ENCODE measurements at places on chromosomes 13 and 19.

DNA sequence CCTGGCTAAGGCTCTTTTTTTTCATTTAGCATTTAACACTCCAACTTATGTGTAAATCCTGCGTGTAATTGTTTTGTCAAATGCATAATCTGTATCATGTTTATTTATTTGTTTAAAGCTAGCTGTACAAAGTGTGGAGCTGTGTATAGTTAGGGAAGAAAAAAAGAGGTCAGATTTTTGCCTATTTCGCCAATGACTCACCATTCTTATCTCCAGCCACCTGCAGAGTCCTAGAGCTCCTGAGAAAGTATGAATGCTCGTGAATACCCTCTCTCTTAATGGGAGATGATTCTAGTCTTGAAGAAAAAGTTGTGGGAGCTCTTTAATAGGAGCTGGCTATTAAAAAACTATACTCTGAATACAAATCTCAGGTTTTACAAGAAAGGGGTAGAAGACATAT is 778.8 kb upstream of the SLITRK5 start:
- DNase-seq: no peak

DNA sequence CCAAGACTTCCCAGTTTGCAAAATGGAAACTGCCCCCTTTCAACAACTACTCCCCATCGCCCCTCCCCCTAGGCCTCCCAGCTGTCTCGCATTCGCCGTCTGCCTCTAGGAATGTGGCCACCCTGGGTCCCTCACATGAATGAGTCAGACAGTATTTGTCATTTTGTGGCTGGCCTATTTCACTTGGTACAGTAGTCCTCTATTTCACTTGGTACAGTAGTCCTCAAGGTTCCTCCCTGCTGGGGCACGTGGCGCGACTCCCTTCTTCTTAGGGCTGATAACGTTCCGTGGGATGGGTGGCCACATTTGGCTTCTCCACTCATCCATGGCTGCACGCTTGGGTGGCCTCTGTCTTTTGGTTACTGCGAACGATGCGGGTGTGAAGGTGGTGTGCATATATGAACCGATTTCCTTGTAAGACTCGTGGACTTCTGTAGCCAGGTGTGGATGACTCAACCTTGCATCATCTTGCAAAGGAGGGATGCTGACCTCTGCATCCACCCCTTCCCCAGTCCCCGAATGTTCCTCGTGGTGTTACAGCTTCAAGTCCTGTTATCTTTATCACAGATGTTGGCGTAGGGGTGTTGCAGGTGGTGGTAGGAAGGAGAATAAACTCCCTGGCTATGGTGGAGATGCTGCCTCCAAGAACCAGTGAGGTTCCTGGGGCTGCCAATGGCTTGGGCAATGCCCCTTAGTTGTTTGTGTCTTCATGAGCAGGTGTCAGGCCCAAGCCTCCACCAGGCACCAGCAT is 112.1 kb upstream of the SOX1 start:
- DNase-seq: no peak

GRCh38 chr19:40716031-40716481 is 630 bp downstream of the COQ8B start:
- DNase-seq: no peak

DNA sequence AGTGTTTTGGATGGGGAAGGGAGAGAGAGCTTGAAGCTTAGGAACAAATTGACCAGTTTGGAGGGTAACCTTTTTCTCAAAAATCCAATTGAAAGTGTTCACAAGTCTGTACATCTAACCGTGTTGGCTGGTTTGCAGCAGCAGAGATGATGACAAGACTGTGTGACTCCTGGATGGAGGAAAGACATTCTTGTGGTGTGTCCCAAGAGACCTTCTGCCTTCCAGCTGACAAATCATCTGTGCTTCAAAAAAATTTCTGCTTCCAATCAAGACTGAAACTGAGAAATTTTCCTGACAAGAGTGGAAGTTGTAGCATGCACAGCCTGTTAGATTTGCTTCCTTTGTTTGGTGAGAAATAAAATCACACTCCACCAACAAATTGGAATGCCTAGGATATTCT is 56.2 kb downstream of the LACC1 start:
- no peak for DNase-seq

- no peak for DNase-seq
Measured at GRCh38 chr13:21341637-21342422, 117.3 kb downstream of the ZDHHC20 start.

- no peak for DNase-seq
Measured at GRCh38 chr13:44088991-44089413, 209.3 kb downstream of the LACC1 start.

DNA sequence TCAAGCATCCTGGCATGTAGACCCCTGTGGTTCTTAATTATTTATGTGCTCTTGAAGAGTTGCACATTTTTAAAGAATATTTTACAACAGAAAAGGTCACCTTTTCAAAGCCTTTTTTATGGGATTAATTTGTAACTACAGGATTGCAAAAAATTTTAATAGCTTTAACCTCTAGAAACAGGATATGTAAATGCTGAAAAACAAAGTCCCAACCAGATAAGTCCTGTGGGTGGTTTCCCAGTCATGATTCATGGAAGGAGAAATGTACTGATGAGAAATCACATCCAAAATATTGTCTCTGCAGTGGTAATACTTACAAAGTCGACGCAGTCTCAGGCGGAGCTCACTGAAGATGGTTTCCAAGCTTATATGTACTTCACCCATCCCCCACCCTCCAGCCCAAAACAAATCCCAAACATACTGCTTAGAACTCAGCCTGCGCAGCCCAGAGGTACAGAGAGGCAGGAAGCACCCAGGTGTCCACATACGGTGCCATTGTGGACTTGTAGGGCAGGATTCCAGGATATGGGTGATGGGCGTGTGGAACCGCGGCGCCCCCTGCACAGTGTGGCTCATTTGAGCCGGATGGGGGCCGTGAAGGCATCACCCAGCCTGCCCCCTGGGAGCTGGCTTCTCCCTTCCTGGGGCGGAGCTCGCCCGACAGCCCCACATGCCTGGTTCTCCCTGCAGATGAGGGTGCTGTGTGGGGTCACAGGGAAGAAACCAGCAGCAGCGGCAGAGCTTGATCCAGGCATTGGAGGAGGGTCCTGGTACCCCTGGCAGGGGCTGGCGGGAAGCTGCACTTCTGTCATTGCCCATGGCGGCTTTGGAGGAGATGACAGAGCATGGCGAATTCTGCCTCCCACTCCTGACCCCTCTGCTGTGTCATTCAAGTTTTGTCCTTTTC is 101.2 kb downstream of the ATP11A start:
- no peak for DNase-seq

DNA sequence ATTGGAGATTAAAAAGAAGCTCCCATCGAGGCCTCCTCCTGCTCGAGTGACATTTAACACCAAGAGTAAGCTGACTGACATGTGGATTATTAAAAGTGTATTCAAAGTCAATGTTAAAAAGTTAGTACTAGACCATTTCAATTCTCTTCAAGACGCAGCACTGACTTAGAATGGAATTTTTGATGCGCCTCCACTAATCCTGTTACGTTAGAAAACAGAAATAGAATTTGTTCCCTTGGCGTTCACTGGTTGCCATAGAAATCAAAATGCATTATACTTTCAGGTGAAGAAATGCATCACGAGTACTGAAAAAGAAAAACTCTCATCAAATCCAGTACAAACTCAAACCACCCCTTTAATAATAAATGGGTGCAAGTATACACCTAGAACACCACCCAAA is 42.2 kb downstream of the BRD4 start:
- DNase-seq: no peak

- no peak for DNase-seq
Measured at GRCh38 chr13:110424569-110425443, 117.7 kb downstream of the COL4A2 start.

DNA sequence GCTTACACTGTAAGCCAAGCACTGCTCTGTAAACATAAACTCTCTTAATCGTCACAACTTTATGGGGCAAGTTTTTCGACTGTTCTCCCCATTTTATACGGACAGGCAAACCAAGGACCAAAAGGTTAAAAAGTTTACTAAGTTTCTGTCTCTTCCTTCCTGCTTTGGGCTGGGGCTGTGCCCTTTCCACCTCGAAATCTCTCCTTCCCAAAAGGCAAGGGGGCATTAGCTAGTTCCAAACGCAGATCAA is 2.2 kb downstream of the JUND start:
- DNase-seq: no peak

DNA sequence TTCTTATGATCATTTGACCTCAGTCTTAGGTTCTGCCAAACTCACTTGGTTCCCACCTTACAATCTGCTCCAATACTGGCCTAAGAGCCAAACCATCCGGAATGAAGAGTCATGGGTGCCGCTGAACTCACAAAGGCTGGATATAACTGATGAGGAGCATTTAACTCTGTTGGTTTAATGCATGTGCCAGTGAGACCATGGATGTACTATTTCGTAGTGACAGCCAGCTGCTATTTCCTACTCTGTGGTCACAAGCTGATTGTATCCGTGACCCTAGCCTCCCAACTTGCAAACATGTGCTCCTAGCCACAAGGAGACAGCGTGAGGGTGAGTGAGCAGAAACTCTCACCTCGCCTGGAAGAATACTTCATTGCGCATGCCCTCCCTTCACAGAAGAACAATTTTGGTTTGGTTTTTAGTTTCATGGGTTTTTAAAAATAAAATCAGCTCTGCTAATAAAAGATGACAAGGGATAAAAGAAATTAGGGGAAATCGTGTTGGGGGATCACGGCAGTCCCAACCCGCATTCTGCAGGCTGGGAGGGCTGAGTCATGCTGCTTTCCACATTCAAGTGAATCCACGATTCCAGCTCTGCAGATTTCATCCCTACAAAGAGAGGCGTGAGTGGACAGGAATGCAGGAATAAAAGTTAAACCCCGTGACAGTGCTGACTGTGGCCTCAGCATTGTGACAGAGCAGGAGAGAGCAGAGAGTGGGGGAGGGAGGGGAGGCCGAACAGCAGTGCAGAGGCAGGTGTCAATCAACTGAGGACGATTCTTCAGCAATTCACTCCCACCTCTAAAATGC is 66.8 kb upstream of the RAP2A start:
- DNase-seq: no peak

DNA sequence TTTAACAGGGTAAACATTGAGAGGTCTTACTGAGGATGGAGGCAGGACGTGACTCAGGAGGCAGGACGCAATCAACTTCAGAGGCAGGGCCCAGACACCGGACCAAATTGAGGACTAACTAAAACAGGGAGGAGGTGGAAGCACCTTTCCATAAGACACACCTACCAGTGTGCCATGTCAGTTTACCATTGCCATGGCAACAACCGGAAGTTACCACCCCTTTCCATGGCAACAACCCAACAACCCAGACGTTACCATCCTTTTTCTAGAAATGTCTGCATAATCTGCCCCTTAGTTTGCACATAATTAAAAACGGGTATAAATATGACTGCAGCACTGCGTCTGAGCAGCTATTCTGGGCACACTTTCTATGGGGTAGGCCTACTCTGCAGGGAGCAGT is 53.5 kb upstream of the SOX21 start:
- no peak for DNase-seq

- DNase-seq: no peak
Measured at GRCh38 chr19:46571495-46571894, 29.6 kb upstream of the CALM3 start.

DNA sequence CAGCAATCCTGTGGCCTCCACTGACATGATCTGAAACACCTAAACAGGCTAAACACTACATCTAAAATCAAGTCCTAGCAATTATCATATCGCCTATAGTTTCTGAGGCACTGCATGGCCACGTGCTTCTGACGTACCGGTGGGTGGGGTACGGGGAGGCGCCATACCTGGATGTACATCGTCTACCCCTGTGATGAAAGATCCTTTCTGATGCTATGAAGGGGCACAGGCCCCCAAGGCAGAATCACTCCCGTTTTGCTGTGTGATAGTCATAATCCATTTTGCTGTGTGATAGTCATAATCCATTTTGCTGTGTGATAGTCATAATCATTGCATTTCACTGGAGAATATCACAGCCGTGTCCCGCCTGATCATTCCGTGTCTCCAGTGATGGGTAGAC is 118.7 kb upstream of the SOX1 start:
- no peak for DNase-seq

DNA sequence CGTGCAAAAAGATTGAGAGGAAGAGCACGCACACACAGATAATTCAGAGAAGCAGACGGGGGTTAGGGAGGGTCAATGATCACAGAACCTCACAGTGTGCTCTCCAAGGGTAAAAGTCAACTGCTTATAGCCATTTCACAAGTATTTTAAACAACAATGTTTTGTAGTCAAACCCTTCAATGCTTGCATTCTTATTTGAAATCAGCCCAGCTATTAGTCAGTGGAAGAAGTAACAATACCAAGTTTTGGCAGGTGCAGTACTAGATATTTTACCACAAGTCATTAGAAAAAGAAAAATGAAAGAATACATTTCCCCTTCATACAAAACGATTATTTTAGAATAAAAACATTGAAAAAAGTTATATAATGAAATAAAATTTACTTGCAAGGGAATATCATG is 2.6 kb downstream of the CSNK1A1L start:
- no peak for DNase-seq

DNA sequence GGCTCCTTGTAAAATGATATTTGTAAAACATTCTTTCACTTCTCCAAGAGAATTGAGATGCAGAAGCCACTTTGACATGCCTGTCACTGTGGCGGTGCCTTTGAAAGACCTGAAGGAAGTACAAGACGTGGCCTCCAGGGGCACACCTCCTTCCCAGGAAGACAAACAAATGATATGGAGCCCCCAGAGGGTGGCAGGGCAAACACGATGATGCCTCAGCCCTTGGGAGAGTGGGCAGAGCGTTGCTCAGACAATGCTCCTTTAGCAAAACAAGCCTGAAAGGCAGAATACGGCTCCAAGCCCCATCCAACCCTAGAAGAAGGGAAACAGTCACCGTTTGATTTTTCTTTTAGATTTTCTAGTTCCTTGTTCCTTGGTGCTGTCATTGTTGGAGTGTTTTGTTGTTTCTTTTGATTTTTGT is 9.2 kb upstream of the ATP12A start:
- DNase-seq: no peak

DNA sequence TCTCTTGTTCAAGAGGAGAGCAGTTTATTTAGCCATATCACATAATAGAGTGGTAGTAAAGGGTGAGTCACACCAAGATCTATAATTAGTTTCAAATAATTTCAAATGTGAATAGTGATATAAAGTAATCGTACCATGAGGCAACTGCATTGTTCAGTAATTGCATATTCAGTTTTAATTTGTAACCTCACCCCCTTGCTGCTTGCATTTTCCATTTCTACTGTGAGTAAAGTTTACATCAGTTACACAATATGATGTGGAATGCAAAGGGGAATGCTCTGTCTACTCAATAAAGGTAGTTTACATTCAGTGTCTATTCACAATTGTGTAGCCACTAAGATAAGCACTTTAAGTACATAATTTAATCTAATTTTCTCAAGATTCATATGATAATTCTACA is 1695.7 kb upstream of the SPRY2 start:
- DNase-seq: no peak

DNA sequence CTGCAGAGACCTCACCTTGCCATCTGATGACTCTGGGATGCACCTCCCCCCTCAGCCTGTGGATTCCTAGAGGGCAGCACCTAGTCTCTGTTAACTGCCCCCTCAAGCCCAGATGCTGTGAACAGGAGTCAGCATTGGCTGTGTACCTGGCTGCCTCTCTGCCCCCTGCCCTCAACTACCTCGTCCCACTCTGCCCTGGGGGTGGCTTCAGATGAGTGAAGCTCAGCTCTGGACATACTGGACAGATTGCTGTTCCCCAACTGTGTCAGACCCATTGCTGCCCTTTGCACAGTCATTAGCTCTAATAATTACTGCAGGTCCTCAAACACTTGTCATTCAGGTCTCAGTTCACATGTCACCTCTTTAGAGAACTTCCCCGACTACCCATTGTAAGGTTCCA is 182.1 kb upstream of the TSHZ3 start:
- no peak for DNase-seq

Data from GM10248 (cell line).